Stimulated activated CD8-positive, alpha-beta memory T cell treated with anti-CD3 and anti-CD28 coated beads, Interleukin-12 subunit alpha, Interleukin-12 subunit beta, amount 100 ng/mL, for 4 hours (primary cell): ENCODE measurements at places on chromosomes 6 and 20.

- no peak for DNase-seq
Measured at GRCh38 chr6:15522427-15522826, 140.4 kb downstream of the DTNBP1 start.

DNA sequence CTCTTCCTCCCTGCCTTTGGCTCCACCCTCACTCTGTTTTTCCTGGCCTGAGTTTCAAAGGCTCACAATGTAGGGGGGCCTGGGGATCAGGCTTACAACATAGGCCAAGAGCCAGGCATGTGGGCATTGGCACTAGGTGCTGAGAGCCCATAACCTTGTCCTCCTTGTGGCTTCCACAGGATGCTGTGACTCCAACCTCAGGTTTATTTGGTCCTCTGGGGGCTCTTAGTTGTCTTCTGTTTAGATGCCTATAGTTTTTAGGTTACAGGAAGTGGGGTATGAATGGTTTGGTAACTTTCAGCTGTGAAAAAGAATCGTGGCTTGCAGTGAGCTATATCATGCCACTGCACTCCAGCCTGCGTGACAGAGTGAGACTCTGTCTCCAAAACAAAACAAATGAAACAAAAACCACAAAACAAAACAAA lies 25.6 kb downstream of the MMP24 start:
- no peak for DNase-seq

DNA sequence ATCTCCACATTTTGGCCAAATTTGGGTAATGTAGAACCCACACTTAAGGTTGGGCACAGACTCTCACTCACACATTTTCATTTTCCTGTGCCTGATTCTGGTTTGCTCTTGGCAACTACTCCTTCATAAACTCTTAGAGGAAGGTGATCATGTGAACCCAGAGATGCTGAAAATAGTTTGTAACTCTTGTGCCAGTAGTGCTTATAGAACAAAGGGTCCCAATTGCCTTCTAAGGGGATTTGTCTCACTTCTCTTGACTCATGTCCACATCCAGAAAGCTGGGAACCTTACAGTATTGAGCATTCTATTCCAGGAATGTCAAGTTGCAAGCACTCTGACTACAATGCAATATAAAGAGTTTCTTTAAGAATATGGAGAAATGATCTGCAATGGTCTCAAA lies 62.0 kb upstream of the TASP1 start:
- no peak for DNase-seq

DNA sequence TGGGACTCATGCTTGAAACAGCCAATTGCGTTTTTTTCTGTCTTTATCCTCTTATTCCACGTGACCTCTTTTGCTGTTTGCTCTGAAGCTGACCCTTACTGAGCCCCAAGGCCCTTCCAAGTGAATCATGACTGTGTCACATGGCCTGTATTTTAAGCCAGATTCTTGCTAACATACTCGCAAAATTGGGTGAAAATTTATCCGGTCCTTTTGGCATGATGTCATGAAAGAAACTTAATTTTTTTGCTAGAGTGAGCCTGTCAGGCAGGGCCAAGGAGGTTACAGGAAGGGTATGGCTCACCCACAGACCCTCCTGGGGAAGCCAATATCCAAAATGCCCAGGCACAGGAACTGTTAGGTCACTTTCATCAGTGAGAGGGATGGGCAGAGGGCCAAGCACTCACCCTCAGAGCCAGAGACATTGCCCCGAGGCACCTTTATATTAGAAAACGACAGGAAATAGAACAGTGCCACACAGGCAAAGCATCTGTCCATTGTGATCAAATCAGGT lies 296.7 kb downstream of the CDH26 start:
- no peak for DNase-seq

DNA sequence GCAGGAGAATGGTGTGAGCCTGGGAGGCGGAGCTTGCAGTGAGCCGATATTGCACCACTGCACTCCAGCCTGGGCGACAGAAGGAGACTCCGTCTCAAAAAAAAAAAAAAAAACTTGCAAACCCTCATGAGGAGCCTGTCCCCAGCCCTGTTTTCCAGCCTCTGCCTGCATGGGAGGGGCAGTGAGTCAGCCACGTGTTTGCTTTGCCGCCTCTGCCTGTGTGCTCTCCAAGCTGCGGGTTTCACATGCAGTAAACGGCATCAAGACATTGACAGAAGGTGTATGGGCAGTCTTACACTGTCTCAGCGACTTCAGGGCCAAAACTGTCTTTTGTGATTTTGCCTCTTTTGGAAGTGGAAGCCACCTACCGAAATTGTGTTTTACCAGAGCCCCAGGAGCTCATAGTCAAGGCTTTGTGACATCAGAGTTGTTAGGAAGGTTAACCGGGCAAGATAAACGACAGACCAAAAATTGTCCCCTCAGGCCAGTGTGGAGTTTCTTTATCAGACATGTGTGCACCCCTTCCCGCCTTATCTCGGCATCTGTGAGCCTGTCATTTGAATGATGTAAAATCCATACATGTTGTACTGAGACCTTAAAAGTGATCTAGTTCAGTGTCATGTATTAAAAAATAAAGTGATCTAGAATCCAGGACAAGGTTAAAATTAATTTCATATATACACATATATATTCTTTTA lies 52.9 kb downstream of the RPP40 start:
- no peak for DNase-seq

- no peak for DNase-seq
Measured at GRCh38 chr6:32192608-32193039, at the start of gene GPSM3. TSS of gene GPSM3 (minus strand) at chr6:32192643. CDS start at chr6:32192513, 130 bp downstream.

DNA sequence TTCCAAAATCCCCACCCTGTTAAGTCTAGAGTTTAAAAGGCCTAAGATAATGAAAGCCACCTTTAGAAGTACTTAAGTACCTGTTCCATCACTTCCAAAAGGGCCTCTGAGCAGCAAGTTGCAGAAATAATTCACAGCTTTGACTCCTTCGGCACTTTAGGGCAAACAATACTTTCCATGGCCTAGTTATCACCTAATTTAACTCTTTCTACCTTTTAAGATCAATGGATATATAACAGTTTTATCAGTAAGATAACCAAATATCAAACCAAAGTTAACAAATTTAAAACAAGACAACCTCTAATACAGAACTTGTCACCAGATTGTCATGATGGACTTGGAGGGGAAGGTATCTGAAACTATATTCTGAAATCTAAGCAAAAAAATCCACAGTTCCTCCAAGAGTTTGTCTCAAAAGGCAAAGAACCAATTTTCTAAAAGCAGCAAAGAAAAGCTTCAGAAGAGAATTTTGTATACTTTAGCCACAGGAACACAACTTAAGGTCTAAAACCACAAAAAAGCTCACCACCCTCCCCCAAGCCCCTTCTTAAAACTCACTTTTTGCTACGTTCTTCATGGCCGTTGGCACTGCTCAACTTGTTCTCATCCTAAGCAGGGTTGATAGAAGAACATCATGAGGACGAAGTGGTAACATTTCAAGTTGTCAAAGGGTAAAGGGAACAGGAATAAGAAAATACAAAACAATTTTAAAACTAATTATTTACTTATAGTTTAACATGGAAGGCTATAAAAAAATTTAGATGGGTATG lies 3.5 kb downstream of the RBM39 start:
- no peak for DNase-seq

- no peak for DNase-seq
Measured at GRCh38 chr6:45715508-45715803, 300.2 kb downstream of the CLIC5 start.

GRCh38 chr6:106749609-106750008 lies 120.2 kb downstream of the QRSL1 start:
- no peak for DNase-seq

GRCh38 chr20:9705722-9706476 lies 133.0 kb downstream of the PAK5 start:
- no peak for DNase-seq

DNA sequence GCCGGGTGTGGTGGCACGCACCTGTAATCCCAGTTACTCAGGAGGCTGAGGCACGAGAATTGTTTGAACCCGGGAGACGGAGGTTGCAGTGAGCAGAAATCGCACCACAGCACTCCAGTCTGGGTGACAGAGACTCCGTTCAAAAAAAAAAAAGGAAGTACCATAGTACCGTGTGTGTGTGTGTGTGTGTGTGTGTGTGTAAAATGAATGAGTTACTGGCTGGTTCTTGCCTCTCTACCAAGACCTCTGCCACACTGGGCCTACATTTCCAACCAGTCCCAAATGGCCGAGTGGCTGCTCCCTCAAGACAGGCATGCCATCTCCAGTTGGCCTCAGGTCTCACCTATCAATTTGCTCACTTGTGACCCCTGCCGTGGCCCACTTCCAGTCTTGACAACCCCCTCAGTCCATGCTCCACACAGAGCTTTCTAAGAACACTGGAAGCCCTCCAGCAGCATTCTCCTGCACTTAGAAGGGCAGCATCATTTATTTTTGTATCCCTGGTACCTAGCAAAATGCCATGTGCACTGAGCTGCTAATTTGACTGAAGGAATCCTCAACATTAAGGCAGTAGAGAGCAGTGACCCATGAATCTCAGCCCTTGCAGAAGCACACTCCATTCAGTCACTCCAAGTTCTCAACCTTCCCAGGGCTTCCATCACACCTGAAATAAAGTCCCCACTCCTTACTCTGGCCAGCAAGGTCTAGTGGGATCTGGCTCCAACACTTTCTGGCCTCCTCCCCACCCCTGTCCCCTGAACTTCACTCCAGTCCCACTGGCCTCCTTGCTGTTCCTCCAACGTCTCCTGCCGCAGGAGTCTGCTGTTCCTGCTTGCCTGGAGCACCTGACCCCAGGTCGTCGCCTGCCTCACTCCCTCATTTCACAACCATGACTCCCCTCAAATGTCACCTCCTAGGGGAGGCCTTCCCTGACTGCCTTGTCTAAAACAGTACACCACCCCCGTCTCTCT lies 29.9 kb downstream of the COX4I2 start:
- DNase-seq = no peak

DNA sequence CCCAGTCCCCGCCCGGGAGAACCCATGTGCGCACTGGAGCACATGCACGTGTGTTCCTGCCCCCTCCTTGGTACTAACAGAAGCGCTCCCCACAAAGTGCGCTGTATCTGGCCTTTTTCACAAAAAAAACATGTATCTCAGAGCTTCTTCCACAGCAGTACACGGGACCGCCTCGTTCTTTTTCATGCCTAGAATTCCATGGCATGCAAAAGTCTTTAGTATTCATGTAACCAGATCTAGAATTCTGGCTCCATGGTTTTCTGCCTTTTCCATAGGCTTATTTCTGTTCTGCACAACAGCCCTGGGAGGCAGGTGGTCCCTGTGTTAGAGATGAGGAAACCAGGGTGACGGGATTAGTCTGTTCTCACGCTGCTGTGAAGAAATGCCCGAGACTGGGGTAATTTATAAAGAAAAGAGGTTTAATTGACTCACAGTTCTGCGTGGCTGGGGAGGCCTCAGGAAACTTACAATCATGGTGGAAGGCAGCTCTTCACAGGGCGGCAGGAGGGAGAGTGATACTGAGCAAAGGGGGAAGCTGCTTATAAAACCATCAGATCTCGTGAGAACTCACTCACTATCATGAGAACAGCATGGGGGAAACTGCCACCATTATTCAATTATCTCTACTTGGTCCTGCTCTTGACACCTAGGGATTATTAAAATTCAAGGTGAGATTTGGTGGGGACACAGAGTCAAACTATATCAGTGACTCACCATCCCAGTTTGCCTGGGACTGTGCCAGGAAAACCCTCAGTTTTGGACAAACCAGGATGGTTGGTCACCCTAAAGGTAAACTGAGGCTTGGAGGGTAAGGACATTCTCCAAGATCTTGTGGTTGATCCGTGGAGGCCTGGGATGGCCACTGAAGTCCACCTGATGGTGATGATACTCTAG lies 41.0 kb downstream of the C20orf203 start:
- no peak for DNase-seq

- no peak for DNase-seq
Measured at GRCh38 chr6:147407571-147407970, 100.9 kb upstream of the SAMD5 start.

- DNase-seq = no peak
Measured at GRCh38 chr6:77373955-77374354, 89.3 kb downstream of the HTR1B start.

GRCh38 chr6:74606582-74607071 lies 599.2 kb downstream of the COL12A1 start:
- DNase-seq = no peak

- DNase-seq = no peak
Measured at GRCh38 chr6:154232013-154232910, 124.3 kb downstream of the IPCEF1 start.

DNA sequence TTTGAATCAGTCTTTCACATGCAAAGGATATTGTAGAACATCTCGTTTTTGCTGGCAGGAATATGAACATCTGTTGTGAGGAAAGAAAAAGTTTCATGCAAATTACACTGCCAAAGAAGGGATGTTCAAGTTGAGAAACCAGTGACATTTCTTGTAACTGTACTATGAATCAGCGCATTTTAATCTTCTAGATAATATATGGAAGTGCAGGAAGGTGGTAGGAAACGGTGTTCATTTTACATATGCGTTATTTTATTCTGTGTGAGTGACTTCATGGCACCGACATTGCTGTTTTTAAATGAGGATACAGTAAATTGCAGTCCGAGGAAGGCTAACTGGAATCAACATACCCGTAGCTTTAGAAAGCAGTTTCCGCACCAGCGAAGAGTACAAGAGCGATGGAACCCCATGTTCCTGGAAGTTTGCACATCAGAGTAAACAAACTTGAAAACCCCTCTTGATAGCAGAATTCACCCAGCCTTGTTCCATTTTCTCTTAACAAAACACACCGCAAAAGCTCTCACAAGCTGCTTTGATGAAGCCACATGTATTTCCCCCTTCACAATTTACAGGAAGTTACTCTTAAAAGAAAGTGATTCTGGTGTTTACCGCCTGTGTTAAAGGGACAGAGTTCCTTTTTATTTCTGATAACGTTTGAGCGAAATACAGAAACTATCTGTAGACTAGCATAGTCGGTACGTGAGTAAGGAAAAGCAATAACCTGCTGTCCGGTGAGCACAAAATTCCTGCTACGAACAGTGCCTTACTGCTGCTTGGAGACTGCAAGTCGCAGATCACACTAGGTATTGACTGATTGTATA lies 11.5 kb downstream of the PRDM1 start:
- no peak for DNase-seq

DNA sequence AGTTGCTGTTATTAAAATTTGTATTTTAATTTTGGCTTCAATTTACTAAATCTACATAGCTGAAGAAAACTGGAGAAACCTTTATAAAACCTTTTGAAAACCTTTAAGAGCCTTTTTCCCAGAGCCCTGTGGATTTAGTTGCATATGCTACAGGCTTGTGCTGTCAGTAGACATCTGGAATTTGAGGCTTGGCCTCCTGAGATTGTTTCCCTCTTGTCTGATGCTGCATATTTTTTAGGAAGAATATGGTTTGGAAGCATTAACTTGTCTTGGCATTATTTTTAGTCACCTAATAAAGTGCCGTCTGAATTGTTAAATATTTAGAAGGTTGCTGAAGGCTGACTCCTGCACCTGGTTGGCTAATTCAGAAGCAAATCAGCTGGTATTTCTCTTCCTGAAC lies 369.4 kb downstream of the UTRN start:
- DNase-seq = no peak
